ENCODE measurements at places on chromosomes 1 and 21.

DNA sequence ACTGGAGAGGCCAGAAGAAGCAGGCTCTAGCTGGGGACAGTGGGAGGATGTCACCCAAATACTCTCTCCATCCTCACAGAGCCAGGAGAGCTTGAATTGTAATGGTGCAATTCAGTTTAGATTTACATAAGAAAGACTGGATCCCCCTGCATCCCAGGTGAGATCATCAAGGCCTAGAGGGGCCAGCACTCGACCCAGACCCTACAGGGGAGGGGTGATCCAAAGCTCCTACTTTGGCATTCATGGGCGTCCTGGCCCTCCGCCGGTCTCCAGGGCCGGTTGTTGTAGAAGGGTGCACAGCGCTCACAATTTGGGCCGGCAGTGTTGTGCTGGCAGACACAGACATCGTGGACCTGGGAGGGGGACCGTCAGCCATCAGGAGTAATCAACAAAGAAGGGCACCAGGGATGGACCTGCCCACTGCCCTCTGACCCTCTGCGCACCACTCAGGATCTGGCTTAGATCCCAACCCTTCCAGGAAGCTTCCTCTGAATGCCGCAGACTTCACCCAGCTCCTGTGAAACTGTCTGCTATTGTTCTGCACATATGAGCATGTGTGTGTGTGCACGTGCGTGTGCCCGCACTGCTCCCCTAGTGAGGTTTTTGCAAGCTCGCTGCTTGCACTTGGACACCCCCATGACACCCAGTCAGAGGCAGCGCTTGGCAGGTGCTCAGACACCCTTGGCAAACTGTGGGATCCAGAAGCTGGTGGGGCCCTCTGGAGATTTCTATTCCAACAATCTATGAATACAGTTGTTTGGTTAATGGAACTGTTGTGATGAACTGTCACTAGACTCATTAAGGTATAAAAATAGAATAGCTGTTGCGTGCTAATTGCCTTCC is 21.6 kb downstream of the LAMB3 start:
- DNase-seq: no peak

- no peak for DNase-seq
These were observed 27.9 kb downstream of the CHIA start for GRCh38 chr1:111318523-111318922.

DNA sequence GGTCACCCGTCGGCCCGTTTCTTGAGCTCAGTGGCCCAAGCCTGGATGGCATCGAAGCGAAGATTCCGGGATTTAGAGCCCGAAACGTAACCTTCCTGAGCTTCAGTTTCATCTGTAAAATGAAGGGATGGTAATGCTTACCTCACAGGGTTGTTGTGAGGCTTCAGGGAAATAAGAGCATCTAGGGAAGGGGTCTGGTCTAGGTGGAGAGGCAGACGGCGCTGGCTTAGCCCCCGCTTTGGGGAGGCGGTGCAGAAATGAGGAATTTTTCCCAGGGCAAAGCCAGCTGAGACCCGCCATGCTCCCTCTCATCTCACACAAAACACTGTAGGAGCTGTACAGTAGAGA is 717 bp upstream of the MYCL start:
- DNase-seq: no peak

DNA sequence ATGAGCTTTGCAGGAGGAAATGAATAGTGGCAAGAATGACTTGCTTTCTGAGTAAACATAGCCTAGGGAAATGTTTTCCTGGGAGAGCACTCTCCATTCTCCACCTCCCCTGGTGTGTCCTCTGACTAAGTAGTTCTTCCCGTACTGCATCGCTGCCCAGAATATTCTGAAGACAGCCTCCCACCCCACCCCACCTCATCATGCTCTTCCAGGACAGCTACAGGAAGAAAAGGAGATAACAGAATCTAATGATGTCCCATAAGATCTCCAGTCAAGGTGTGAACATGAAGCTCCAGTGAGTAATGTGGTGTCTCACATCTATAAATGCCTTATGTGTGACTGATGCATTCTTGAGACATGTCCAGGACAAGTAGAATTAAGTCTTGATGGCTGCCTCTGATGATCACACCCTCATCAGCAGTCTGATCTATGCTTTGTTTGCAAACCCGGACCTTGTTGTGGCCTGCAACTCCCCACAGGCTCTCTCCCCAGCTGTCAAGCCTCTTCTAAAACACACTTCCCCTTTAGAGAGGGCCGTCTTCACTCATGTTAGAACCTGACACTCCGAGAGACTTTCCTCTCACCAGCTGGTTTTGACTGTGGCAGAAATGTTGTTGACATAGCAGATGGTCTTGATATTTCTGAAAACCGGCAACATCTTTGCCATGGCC is 183.0 kb downstream of the CYYR1 start:
- DNase-seq: no peak

GRCh38 chr1:209884665-209885117 is 53.3 kb upstream of the SYT14 start:
- DNase-seq: no peak

- DNase-seq: no peak
These were observed 292.2 kb downstream of the ST6GALNAC3 start for GRCh38 chr1:76366726-76367125.

DNA sequence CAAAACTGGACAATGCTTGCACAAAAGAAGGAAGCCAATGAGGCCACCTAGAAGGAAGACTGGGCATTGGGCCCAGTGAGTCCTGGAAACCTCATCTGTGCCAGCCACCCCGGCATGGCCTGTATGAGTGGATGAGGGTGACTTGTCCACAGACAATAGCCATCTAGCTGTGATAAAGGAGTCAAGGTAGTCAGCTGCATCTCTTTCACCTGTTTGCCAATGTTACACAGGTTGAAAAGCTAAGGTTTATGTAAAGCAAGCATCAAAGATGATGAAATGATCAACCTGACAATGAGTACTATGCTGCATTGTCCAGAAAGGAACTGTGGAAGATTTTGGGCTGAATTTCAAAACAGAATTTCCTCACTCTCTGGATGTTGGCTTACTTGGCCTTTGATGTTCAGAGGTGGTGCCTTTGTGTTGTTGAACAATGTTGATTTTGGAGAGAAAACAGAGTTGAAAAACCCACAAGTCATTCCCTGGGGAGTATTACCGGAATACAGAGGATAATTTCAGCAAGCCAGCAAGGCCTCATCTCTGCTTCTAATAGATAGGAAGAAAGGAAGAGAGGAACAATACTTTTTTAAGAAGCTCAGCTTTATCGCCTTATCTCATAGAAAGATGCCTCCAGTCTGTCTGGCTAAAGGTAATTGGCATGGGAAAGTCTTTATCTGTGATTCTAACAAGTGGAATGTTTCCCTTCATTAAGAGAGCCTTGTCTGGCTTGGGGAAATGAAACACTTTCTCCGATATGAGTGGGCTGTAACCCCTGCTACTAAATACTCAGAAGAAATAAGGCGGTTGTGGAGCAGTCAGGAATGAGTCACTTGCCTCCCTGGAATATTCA is 11.4 kb upstream of the SELE start:
- no peak for DNase-seq
